ENCODE measurements at places on chromosomes 11 and 22. TPM values are rescaled to one million over a fixed set of nuclear protein-coding genes. Genes with fewer than 3 reads are reported as not detected.
A peak's percentile ranks its signal among the peaks of the same experiment; 100 is the strongest.

DNA sequence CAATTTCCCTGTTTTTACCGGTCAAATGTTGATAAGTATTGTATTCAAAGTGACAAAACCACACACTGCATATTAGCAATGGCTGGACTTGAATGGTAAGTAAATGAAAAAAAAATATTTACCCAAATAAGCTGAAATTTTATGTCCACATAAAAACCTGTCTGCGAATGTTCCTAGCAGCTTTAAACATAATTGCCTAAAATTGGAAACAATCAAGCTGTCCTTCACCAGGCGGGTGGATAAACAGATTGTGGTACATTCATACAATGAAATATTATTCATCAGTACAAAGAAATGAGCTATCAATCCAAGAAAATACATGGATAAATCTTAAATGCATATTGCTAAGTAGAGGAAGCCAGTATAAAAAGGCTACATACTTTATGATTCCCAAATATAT, 1067.8 kb downstream of the LRRC4C start:
- no peak for DNase-seq

DNA sequence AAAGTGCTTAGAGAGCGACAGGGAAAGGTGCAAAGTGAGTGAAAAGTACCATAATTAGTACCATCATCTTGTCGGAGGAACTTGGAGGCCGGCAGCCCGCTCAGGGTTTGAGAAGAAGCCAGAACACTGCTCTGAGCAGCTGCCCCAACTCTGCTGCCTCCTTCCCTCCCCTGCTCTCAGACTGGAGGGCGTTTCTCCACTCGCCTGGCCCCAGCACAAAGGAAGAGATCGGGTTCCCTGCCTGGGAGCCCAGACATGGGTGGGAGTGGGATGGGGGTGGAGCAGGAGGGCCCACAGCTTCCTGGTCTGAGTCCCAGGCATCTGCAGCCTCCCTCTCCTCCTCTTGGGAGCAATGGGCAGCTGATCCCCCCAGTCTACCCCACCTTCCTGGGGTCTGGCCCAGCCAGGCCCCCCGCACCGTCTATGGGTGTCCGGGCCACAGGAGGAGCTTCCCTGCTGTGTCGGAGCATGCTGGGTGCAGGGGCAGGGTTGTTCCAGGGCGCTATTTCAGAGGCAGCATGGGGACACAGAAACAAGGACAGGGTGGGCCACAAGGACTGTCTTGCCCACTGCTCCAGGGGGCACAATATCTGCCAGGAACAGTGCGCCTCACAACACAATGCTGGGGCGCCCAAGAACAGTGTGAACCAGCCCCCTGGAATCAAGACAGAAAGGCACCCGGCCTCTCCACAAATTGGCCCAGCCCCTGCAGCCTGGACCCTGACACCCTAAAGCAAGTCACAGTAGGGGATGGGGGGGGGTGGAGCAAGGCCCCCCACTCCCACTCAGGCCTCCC, 4.8 kb downstream of the LIF start:
- no peak for DNase-seq

- DNase-seq, result peak; percentile 58
These were observed 1539.4 kb upstream of the TENM4 start for GRCh38 chr11:80980227-80980626.

The KCNJ5 gene
- total RNA-seq, result 4.0 TPM

The PHF21B gene
- 4.2 TPM for total RNA-seq

The MS4A15 gene
- not detected for total RNA-seq

Measured in kidney epithelial cell (primary cell).